ENCODE measurements at places on chromosomes 13 and 19.

DNA sequence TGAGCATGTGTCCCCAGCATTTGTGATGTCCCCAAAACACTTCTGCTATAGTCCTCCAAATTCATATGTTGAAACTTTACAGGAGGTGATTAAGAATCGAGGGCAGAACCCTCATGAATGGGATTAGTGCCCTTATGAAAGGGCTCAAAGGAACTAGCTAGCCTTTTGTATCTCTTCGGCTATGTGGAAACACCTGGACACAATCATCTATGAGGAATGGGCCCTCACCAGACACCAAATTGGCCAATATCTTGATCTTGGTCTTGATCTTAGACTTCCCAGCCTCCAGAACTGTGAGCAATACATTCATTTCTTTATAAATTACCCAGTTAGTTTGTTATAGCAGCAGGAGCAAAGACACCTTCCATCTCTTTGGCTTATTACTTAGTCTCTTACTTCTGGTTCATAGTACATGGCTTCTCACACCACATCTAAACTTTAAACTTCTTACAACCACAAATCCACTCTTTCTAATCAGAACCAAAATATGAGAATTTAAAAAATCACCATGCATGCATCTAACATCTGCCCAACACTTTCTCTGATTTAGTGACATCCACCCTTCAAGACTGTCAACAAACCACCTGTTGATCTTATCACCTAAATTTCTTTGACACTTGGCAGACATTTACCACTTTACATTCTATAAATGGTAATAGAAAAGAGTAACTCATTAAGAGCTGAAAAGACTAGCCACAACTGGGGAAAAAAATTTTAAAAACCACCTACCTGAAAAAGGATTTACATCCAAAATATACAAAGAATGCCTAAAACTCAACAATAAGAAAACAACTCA is 6.7 kb upstream of the SERPINE3 start:
- H3K27me3 ChIP-seq, result no peaks in the 10 kb centered on the region
- peaks cover 11% of the 10 kb centered on the region for H3K4me1 ChIP-seq
- no peak overlapping the region for H3K27ac ChIP-seq
- H3K36me3 ChIP-seq, result no peaks in the 10 kb centered on the region

DNA sequence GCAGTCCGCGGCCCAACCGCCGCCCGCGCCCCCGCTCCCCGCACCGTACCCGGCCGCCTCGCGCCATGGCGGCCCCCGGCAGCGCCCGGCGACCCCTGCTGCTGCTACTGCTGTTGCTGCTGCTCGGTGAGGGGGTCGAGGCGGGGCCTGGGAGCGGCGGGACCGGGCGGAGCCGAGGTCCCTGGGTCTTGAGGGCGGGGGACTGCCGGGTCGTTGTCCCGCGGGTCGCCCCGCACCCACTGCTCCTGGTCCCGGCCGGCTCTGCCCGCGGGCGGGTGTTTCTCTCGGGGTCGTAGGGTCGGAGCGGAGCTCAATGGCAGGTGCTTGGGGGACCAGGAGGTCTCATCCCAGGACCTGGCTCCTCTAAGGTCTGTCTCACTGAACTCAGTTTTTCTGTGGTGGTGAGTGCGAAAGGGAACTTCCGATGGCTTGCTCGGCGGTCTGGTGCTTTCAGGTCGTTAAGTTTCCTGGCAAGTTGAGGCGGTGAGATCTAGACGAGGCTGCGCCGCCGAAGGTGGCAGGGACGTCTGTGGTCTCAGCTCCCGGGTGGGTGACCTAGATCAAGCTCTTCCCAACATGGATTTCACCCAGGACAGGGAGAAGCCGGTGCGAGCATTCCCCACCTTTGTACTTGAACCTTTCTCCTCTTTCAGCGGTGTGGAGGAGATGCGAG is 467 bp downstream of the LAMP1 start:
- no peak for DNase-seq
- peak overlapping the region; percentile 77 for H3K27ac ChIP-seq
- peak overlapping the region; percentile 97 for H3K4me3 ChIP-seq
- peaks cover 11% of the 10 kb centered on the region for H3K4me1 ChIP-seq

DNA sequence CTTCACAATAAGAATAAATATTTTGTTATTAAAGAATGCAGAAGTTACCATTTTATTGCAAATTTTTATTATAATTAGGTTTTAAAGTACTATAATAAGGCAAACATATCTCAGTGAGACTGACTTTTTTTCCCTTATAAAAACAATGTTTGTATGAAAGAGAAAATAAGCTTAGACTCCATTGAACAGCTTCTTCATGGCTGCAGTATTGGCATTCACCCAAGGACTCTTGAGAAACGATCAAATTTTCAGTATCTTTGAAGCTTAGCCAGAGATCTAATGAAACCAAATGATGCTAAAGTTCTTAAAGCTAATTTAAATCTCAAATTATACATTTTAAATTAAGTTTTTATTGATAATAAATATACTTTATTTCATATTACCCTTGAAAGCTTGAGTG is 128.3 kb downstream of the GGACT start:
- H3K27me3 ChIP-seq, result no peaks in the 10 kb centered on the region
- no peak overlapping the region for H3K4me3 ChIP-seq
- H3K36me3 ChIP-seq, result no peaks in the 10 kb centered on the region
- H3K4me1 ChIP-seq, result peaks cover 2% of the 10 kb centered on the region
- DNase-seq, result no peak
- H3K27ac ChIP-seq, result no peak overlapping the region

DNA sequence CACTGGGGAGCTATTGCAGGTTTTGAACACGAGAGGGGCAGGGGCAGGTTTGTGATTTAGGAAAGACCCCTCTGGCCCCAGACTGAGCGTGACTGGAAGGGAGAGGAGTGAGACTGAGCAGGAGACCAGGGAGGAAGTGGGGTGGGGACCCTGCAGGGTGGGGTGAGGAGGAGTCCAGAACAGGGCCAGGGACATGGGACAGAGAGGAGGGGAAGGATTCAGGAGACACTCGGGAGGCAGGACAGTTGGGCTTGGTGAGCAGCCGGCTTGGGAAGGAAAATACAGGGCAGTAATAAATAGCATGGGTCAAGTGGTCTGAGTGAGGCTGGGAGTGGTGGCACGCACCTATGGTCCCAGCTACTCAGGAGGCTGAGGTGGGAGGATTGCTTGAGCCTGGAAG is 9.4 kb downstream of the FOSB start:
- no peak overlapping the region for H3K27ac ChIP-seq
- H3K4me1 ChIP-seq, result peaks cover 11% of the 10 kb centered on the region
- no peak for DNase-seq
- no peaks in the 10 kb centered on the region for H3K36me3 ChIP-seq
- no peak overlapping the region for H3K4me3 ChIP-seq
- H3K27me3 ChIP-seq, result no peaks in the 10 kb centered on the region

- H3K4me1 ChIP-seq, result no peaks in the 10 kb centered on the region
- H3K27ac ChIP-seq, result no peak overlapping the region
- H3K36me3 ChIP-seq, result no peaks in the 10 kb centered on the region
- DNase-seq, result no peak
- no peak overlapping the region for H3K4me3 ChIP-seq
Measured at GRCh38 chr19:23913931-23914330, 755 bp upstream of the ZNF726 start.

DNA sequence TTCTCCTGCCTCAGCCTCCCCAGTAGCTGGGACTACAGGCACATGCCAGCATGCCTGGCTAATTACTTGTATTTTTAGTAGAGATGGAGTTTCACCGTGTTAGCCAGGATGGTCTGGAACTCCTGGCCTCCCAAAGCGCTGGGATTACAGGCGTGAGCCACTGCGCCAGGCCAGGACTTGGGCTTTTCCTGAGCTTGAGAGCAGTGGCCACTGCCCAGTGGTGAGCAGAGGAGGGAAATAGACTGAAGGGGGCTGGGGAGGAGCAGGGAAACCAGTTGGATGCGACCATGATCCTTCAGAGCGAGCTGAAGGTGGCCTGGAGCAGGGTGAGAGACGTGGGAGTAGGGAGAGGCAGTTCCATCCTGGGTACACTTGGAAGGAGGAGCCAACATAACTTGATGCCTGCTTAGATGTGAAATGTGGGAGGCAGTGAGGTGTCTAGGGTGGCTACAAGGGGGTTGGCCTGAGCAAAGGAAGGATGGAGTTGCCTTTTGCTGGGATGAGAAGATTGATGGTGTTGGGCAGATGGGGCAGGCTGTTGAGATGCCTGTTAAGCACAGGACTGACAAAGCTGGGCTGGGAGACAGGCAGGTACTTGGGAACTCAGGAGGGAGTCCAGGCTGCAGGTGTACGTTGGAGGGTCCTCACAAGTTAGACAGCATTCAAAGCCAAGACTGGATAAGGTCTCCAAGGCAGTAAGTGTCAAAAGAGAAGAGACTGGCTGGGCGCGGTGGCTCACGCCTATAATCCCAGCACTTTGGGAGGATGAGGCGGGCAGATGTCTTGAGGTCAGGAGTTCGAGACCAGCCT is 31.8 kb downstream of the KCTD15 start:
- H3K27ac ChIP-seq, result no peak overlapping the region
- no peaks in the 10 kb centered on the region for H3K36me3 ChIP-seq
- DNase-seq, result no peak
- H3K27me3 ChIP-seq, result no peaks in the 10 kb centered on the region
- H3K4me1 ChIP-seq, result no peaks in the 10 kb centered on the region
- no peak overlapping the region for H3K4me3 ChIP-seq

DNA sequence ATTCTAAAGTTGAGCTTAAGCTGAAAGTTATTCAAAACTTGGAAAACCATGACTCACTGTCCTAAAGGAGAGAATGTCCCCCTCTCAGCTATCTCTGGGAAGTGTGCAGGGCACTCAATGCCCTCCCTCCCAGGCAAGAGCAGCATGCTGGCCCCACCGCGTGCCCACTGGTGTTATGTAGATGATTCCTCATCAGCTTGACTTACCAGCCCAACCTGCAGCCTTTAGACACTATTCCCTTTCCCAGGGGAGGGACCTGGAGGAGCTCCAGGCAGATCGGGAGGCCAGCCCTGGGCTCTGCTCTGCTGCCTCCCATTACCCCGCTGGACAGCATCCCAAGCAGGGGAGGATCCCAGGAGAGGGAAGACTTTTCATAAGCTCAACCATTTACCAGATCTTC is 124.6 kb downstream of the FGF14 start:
- H3K27ac ChIP-seq, result no peak overlapping the region
- no peaks in the 10 kb centered on the region for H3K4me1 ChIP-seq

DNA sequence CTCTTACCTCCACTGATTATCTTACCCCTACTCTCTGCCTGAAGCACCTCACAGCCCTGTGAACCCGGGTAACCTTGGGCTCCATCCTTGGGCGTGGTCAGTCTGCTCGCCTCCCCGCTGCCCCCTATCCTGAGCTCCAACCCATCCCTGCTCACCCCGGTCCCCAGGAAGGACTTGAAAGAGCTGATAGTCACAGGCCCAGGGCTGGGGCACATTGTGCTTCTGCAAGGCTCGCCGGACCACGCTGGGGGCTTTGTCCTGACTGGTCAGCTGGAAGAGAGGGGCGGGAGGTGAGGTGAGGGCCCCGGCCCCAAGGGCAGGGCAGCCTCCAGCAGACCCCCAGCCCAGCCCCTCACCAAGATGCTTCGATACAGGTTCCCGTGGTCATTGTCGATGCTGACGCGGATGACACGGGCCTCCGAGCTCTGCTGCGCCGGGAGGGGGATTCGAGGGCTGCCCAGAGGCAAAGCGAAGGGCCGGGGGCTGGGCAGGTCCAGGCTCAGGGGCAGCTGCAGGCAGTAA is 13.0 kb upstream of the EPOR start:
- no peaks in the 10 kb centered on the region for H3K4me1 ChIP-seq
- H3K36me3 ChIP-seq, result no peaks in the 10 kb centered on the region
- H3K27me3 ChIP-seq, result no peaks in the 10 kb centered on the region

DNA sequence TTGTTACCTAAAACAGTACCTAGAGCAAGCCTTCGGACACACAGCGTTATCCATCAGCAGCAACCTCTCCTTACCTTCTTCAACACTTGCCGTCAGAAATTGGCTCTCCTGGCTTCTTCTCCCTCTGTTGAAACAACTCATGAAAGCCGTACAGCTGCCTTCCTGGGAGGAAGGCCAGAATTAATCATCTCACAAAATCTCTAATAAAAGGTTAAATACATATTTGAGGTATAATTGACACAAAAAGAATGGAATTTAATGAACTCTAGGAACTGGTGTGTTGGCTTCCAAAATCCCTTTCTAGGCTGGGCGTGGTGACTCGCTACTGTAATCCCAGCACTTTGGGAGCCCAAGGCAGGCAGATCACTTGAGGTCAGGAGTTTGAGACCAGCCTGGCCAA is 37.3 kb upstream of the GTF2F2 start:
- H3K4me3 ChIP-seq, result no peak overlapping the region
- H3K4me1 ChIP-seq, result no peaks in the 10 kb centered on the region
- no peak overlapping the region for H3K27ac ChIP-seq
- peaks cover 4% of the 10 kb centered on the region for H3K27me3 ChIP-seq
- no peaks in the 10 kb centered on the region for H3K36me3 ChIP-seq

- peaks cover 23% of the 10 kb centered on the region for H3K4me1 ChIP-seq
- H3K27me3 ChIP-seq, result no peaks in the 10 kb centered on the region
- H3K4me3 ChIP-seq, result peak overlapping the region; percentile 99
- no peak for DNase-seq
- H3K36me3 ChIP-seq, result peaks cover 10% of the 10 kb centered on the region
- H3K27ac ChIP-seq, result peak overlapping the region; percentile 95
Measured at GRCh38 chr13:28658539-28658795, 463 bp upstream of the POMP start.

GRCh38 chr19:399370-399769 is 9.6 kb downstream of the C2CD4C start:
- H3K4me1 ChIP-seq, result no peaks in the 10 kb centered on the region
- no peak for DNase-seq
- no peak overlapping the region for H3K4me3 ChIP-seq
- H3K27me3 ChIP-seq, result no peaks in the 10 kb centered on the region

- DNase-seq, result no peak
- H3K4me1 ChIP-seq, result no peaks in the 10 kb centered on the region
- no peaks in the 10 kb centered on the region for H3K36me3 ChIP-seq
- peaks cover 32% of the 10 kb centered on the region for H3K27me3 ChIP-seq
- no peak overlapping the region for H3K27ac ChIP-seq
Measured at GRCh38 chr19:53960886-53961285, 1.9 kb upstream of the CACNG8 start.

DNA sequence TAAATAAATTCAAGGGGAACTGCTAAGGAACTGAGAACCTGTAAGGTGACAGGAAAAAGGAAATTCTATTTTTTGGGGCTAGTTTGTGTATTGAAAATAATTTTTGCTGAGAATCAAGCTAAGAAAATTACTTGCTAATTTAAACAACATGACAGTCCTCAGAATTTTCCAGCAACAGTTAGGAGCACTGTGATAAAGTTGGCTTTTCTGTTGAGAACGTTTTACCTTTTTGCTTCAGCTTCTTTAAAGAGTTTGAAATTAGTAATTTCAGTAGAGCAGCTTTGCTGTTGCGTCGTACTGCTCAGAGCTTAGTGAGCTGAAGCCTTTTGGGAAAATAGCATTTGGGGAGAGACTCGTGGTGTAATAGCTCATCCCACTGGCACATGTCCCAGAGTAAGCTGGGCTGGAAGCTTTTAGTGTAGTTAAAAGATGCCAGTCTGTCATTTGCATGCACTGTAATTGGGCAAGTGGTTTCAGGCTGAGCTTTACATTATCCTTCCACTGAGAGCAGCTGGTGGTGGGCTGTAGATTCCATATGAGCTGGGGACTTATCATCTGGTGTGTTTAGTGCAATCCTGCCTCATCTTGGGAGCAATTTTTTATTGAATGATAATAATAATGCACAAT is 69.8 kb downstream of the LRCH1 start:
- peak; percentile 61 for DNase-seq
- H3K27me3 ChIP-seq, result no peaks in the 10 kb centered on the region
- H3K4me3 ChIP-seq, result no peak overlapping the region
- no peaks in the 10 kb centered on the region for H3K36me3 ChIP-seq
- peaks cover 8% of the 10 kb centered on the region for H3K4me1 ChIP-seq

- peaks cover 6% of the 10 kb centered on the region for H3K4me1 ChIP-seq
- no peak overlapping the region for H3K4me3 ChIP-seq
- no peaks in the 10 kb centered on the region for H3K27me3 ChIP-seq
- H3K36me3 ChIP-seq, result no peaks in the 10 kb centered on the region
Measured at GRCh38 chr13:42035905-42036521, 12.4 kb upstream of the DGKH start.

GRCh38 chr13:83453723-83454122 is 428.6 kb downstream of the SLITRK1 start:
- no peak overlapping the region for H3K4me3 ChIP-seq
- H3K4me1 ChIP-seq, result peaks cover 4% of the 10 kb centered on the region
- no peaks in the 10 kb centered on the region for H3K36me3 ChIP-seq
- no peak overlapping the region for H3K27ac ChIP-seq
- no peak for DNase-seq
